ENCODE measurements at places on chromosomes 3 and 15.

DNA sequence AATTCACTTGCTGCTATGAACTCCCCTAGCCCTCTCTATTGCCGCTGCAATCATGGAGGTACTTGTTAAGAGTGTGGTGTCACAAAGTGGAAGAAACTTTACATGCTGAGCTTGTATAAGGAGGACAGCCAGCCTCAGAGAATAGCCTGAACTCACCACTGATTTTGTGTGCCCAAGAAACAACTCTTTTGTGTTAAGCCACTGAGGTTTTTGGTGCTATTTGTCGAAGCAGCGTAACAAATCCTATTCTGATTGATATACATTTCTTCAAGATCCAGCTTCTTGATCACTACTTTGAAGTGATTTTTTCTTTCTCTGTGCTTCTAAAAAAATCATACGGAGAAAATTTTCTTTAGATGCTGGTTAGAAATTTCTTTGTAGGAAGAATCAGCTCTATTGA lies 132.4 kb downstream of the MEIS2 start:
- DNase-seq: no peak

GRCh38 chr3:129399895-129400357 lies 28.5 kb downstream of the EFCAB12 start:
- no peak for DNase-seq

- DNase-seq: no peak
These were observed 36.2 kb downstream of the VGLL3 start for GRCh38 chr3:86954747-86955146.

- DNase-seq: no peak
These were observed 10.4 kb upstream of the HDC start for GRCh38 chr15:50275908-50276307.

- no peak for DNase-seq
These were observed 16.7 kb downstream of the FAM174B start for GRCh38 chr15:92638709-92639365.
